ENCODE measurements at places on chromosomes 2 and 18. TPM values are rescaled to one million over a fixed set of nuclear protein-coding genes. Genes with fewer than 3 reads are reported as not detected.

DNA sequence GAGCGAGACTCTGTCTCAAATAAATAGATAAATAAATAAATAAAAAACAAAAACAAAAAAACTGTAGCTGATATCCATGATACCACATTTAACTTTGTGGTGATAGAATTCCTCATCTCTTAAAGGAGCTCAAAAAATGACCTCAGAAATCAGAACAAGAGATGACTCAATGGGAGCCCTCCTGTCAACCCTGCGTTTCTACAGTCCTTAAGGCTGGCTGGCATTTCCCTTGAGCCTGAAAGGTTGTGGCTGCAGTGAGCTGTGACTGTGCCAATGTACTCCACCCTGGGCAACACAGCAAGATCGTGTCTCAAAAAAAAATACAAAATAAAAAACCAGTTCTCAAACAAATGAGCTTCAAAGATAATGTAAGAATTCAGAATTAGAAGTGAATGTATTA, 40.4 kb downstream of the CHST9 start:
- no peak overlapping the region for H3K4me3 ChIP-seq
- no peak for DNase-seq
- no peaks in the 10 kb centered on the region for H3K36me3 ChIP-seq
- H3K27me3 ChIP-seq = no peaks in the 10 kb centered on the region
- no peak overlapping the region for H3K27ac ChIP-seq

The COLEC12 gene
- 15.9 TPM for total RNA-seq

- no peak overlapping the region for H3K4me3 ChIP-seq
- H3K27me3 ChIP-seq = no peaks in the 10 kb centered on the region
- no peaks in the 10 kb centered on the region for H3K4me1 ChIP-seq
These were observed 173.1 kb upstream of the GYPC start for GRCh38 chr2:126482582-126483464.

DNA sequence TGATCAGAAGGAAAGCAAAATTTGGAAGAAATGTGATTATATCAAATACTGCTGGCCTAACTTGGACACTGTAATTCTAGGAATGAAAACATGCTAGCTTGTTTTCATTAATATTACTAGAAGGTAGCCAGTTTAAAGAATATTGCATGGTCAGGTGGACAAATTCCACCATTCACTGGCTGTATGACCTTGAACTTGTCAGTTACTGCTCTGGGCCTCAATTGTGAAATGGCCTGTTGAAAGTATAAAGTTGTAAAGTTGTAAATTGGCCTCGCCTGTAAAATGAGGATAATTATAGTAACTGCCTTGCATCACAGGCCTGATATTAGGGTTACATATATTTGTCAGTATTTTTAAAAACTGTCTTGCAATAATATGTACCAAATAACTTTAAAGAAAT, 398.4 kb upstream of the CHST9 start:
- no peak overlapping the region for H3K4me3 ChIP-seq
- no peak overlapping the region for H3K27ac ChIP-seq
- H3K27me3 ChIP-seq = no peaks in the 10 kb centered on the region
- DNase-seq = no peak
- H3K36me3 ChIP-seq = no peaks in the 10 kb centered on the region

GRCh38 chr2:165794536-165794928, 485 bp upstream of the GALNT3 start:
- no peaks in the 10 kb centered on the region for H3K4me1 ChIP-seq
- DNase-seq = peak; percentile 51
- H3K36me3 ChIP-seq = no peaks in the 10 kb centered on the region
- H3K4me3 ChIP-seq = peak overlapping the region; percentile 22

GRCh38 chr2:207471261-207471660, 58.5 kb upstream of the CREB1 start:
- H3K27me3 ChIP-seq = no peaks in the 10 kb centered on the region
- H3K36me3 ChIP-seq = no peaks in the 10 kb centered on the region
- no peak overlapping the region for H3K4me3 ChIP-seq
- no peak overlapping the region for H3K27ac ChIP-seq

GRCh38 chr2:210170196-210170445, 1.1 kb downstream of the KANSL1L start:
- no peaks in the 10 kb centered on the region for H3K27me3 ChIP-seq
- H3K27ac ChIP-seq = peak overlapping the region; percentile 18
- no peaks in the 10 kb centered on the region for H3K36me3 ChIP-seq
- H3K4me3 ChIP-seq = peak overlapping the region; percentile 33

DNA sequence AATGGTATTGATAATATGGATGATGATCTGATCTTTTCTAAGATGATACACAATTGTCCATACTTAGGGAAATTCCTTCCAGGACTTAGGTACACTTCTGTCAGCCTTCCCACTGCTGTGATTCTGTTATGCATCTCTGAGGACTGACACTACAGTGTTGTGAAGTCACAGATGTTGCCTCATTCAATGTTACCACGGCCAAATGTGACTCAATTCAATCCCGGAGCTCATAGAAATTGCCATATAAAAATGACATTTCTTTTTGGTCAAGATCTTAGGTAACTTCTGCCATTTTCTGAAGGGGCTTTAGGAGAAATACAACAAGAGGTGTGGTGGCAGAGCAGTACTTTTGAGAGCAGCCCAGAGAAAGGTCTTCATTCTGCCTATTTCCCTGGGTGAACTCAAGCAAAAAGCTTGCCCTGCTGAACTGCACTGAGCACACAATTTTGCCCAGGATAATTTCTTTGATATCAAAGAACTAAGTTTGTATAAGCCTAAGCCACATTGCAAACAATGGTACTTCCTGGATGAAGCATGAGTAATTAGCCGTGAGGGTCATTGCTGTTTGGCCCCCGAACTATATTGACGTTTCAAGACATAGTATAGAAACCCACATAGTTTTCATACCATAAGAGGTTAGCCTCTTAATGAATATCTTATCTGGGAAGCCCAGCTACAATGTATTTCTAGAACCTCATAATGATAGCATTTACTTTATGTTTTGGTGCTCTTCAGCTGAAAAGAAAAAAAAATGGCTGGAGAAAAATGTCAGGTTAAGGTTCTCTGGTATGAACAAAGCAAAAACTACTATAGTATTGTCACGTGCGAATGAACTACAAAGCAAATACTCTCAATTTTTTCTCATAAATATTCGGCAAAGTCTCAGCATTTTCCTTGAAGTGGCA, 437.4 kb downstream of the MEIS1 start:
- H3K4me1 ChIP-seq = no peaks in the 10 kb centered on the region
- no peaks in the 10 kb centered on the region for H3K36me3 ChIP-seq
- no peaks in the 10 kb centered on the region for H3K27me3 ChIP-seq
- no peak overlapping the region for H3K4me3 ChIP-seq
- no peak overlapping the region for H3K27ac ChIP-seq
- DNase-seq = no peak

The KCNIP3 gene
- 10.7 TPM for total RNA-seq

GRCh38 chr2:232336241-232336736, 42.3 kb upstream of the ALPP start:
- H3K4me3 ChIP-seq = no peak overlapping the region
- DNase-seq = peak; percentile 47
- H3K4me1 ChIP-seq = no peaks in the 10 kb centered on the region
- no peak overlapping the region for H3K27ac ChIP-seq

DNA sequence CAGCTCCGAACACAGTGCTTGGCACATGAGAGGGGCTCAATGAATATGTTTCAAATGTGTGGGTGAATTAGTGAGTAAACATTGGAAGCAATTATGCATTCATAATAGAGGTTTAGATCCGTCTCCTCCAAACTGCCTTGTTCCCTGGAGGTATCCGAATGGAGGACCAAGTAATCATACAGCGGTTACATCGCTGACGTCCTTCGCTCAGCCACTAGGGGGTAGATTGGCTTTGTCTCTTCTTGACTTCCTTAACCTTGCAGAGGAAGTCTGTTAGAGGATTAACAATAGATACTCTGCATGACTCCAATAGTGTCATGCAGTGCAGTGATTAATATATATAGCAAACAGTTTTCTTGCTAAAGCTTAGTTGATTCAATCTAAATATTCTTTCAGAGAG, 517.0 kb downstream of the PTPRM start:
- DNase-seq = no peak
- no peak overlapping the region for H3K4me3 ChIP-seq
- no peaks in the 10 kb centered on the region for H3K27me3 ChIP-seq
- no peak overlapping the region for H3K27ac ChIP-seq
- H3K36me3 ChIP-seq = peaks cover 6% of the 10 kb centered on the region

The FAM237A gene
- total RNA-seq = not detected

DNA sequence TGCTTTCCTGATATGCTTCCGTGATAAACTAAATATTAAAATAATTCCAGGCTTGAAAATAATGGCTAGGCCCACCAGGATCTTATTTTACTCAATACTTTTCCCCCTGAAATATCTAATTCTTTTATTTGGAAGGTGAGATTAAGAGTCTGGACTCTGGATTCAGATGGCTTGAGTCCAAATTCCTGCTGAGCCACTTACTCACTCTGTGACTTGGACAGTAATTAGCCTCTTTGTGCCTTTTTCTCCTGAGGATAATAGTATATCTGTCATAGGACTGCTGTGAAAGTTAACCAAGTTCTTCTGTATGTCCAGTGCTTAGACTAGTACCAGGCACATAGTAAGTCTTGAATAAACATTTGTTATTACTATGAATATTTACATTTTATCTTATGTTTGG, 127.3 kb upstream of the ERBB4 start:
- no peak overlapping the region for H3K27ac ChIP-seq
- H3K4me1 ChIP-seq = no peaks in the 10 kb centered on the region
- no peak for DNase-seq
- no peaks in the 10 kb centered on the region for H3K27me3 ChIP-seq

DNA sequence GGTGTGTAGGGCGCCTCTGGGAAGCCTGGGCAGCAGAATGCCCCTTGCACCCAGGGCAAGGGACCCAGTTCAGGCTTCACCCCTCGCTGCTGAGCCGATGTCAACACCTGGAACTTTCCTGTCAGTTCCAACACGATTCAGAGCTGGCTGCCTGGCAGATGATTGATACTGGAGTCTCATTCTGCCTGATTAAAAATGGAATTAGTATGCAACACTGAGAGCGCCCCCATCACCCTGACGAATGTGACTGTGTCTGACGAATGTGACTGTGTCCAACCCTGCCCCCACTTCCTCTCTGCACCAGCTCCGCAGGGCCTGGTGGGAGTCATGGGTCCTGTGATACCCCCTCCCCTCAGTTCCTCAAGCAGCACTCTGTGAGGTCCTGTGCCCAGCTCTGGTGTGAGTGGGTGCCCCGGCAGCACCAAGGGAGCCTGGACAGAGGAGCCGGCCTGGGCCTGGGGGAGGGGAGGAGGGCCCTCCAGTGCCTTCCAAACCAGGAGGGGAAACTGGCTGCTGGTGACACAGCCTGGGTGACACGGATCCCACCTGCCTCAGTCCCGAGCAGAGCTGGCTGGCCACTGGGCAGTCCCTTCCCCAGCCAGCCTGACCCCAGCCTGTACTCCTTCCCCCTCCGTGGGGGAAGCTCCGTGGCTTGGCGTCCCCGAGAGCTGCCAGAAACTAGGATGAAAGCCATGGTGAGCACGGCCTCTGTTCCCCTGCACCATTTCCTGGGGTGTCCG, 41.4 kb upstream of the ALPP start:
- H3K4me1 ChIP-seq = no peaks in the 10 kb centered on the region
- no peaks in the 10 kb centered on the region for H3K36me3 ChIP-seq
- H3K4me3 ChIP-seq = no peak overlapping the region
- peak; percentile 12 for DNase-seq

DNA sequence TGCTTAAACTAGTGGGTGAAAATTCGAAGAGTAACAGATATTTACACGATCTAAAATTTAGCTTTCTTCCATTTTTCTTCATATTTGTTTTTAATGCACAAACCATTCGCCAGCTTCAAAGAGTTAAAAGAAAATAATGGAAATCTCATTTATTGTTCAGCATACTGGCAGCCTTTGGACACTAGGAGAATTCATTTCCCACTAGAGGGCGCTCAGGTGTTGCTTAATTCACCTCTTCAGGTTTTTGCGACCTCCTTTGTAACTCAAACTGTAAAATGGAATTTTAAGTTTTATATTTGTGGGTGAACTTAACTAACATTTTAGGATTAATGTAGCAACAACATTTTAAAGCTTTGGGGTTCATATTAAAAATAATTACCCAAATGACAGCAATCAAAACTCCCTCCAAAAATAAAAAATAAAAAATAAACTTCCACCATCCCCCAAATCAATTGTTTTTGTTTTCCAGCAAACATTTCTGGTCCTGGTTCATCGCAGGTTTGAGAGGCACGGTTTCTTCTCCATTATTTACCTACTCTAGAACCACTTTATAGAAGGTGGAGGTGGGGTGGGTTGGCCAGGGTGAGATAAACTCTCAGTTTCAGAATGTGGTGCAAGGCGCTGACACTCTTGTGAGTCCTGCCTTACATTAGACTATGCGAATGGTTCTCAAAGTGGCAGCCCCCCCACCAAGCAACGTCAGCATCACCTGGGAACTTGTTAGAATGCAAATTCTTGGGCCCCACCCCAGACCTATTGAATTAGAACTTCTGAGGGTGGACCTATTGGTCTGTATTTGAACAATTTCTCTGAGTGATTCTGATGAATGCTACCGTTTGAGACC, 24.7 kb upstream of the PNPT1 start:
- no peak overlapping the region for H3K27ac ChIP-seq
- no peaks in the 10 kb centered on the region for H3K36me3 ChIP-seq
- no peak for DNase-seq
- H3K4me3 ChIP-seq = no peak overlapping the region

- no peak overlapping the region for H3K4me3 ChIP-seq
- H3K27me3 ChIP-seq = no peaks in the 10 kb centered on the region
- H3K27ac ChIP-seq = peak overlapping the region; percentile 35
- no peaks in the 10 kb centered on the region for H3K4me1 ChIP-seq
These were observed 23.5 kb downstream of the ELP2 start for GRCh38 chr18:36153203-36153602.

DNA sequence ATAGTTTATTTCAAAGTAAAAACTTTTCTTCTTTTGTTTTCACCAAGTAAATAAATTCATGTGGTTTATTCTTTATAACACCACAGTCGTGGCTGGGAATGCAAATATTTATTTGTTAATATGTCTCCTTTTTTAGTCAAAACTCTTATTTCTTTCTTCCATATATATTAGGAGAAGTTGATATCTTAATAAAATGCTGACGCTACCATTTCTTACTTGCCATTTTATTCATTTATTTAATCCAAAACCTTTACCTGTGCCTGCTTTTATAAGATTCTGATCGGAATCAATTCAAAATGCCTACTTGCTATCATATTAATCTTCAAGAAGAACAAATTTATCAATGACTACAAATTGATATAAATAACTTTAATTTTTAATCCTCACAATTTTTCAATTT, 362.9 kb upstream of the FSIP2 start:
- H3K4me3 ChIP-seq = no peak overlapping the region
- no peaks in the 10 kb centered on the region for H3K4me1 ChIP-seq
- H3K27ac ChIP-seq = no peak overlapping the region
- no peaks in the 10 kb centered on the region for H3K36me3 ChIP-seq
- H3K27me3 ChIP-seq = no peaks in the 10 kb centered on the region
- no peak for DNase-seq

- H3K27ac ChIP-seq = no peak overlapping the region
- H3K36me3 ChIP-seq = no peaks in the 10 kb centered on the region
These were observed 274.4 kb upstream of the CHAC2 start for GRCh38 chr2:53493210-53493609.

GRCh38 chr18:12540751-12541150, 117.2 kb downstream of the SPIRE1 start:
- DNase-seq = no peak
- H3K36me3 ChIP-seq = no peaks in the 10 kb centered on the region
- H3K4me1 ChIP-seq = no peaks in the 10 kb centered on the region

GRCh38 chr2:216090369-216090786, 8.7 kb downstream of the TMEM169 start:
- H3K4me3 ChIP-seq = no peak overlapping the region
- no peaks in the 10 kb centered on the region for H3K36me3 ChIP-seq
- no peaks in the 10 kb centered on the region for H3K4me1 ChIP-seq
- no peaks in the 10 kb centered on the region for H3K27me3 ChIP-seq

The ABCA12 gene
- not detected for total RNA-seq
